Smooth muscle cell of bladder (primary cell): ENCODE measurements at places on chromosomes 5 and 9. TPM values are rescaled to one million over a fixed set of nuclear protein-coding genes. Genes with fewer than 3 reads are reported as not detected.

The RPL37 gene
- total RNA-seq = 3,252 and 3,508 TPM in 2 replicates

The MAMDC2 gene
- total RNA-seq = 1.1 and 3.0 TPM in 2 replicates

The TMC1 gene
- 0.18 and 0.43 TPM in 2 replicates for total RNA-seq

The LMX1B gene
- total RNA-seq = not detected in 2 replicates

The IL17B gene
- total RNA-seq = 0.28 TPM in 1 of 2 replicates, not detected in the other

The CDX1 gene
- under 0.01 and 0.09 TPM in 2 replicates for total RNA-seq

The TLN1 gene
- total RNA-seq = 181 and 228 TPM in 2 replicates
